Nucleus accumbens (tissue), 56 donors: ENCODE measurements at places on chromosomes 3 and 15.
A peak's percentile ranks its signal among the peaks of the same experiment; 100 is the strongest.

DNA sequence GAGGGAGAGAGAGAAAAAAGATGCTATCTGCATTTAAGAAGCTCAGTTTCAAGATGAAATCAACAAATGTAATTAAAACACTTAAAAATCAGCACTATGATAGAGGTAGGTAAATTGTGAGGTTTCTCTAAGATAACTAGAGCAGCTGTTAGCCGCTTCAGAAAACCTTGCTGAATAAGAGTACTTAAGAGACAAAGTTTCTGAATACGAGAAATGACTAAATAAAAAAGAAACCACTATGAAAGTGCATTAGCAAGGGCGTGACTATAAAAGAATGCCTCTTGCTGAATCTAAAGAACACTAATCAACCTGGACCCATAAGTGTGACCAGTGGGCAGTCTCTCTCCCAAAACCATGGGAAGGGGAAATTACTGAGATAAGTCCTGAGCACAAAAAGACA lies 41.8 kb downstream of the IQCB1 start:
- no peak for DNase-seq

GRCh38 chr3:179558742-179559364 lies 3.9 kb upstream of the ACTL6A start:
- DNase-seq: peak; percentile 23

DNA sequence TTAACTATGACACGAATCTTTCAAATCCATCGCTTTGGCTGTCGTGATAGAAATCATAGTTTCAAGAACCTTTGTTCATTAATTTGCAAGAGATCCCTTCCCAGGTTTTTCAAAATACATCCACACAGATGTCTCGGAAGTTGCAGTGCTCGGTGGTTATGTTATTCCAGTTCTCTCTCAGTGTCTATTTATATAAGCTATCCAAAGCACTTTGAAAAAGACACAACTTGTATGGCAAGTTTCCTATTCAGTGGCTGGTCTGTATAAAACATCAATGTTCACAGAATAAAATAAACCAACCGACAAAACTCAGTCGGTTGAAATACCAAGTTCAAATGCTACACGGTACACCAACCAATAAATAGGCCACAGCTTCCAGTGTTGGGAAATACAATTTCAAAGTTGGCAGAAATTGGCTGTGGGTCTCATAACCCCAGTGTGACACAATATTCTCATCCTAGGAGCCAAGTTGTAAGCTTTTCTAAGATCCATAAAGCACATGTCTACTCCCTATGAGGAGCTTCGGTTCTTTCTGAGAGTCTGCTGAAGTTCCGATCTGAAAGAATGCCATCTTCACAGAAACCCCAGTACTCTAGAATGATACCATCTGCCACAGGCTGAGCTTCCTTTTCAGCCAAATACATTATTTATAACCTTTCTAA lies 23.7 kb downstream of the SATB1 start:
- no peak for DNase-seq

DNA sequence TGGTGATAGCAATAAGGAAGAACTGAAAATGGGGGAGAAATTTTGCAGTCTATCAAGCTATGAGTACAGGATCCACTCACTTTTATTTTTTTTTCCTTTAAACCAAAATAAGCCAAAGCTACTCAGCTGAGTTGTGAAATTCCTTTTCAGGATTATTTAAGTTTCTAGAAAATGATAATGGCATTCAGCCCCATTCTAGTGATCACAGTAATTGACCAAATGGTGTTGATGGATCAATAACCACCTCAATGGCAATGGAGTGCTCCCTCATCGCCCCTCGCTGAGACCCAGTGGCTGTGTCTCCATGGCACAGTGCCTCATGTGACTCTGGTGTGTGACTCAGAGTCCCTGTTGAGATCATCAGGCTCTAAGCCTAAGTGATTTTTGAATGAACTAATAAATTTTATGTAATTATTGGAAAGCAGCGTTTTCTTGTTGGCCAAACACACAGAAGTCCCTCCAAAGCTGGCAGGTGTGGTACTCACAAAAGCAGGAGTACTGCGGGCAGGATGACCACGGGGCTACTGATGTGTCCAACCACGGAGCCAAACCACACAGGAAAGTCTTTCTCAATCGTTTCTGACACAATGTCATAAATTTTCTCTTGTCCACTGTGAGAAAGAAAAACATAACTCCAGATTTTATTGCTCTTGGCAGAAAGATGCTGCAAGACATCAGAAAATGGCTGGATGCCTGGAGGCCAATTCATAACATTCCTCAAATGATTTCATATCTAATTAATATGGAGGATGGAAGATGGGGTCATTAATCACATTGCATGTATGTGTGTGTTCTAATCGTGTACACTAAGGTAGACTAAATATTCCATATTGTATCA lies 14.4 kb upstream of the STARD5 start:
- DNase-seq: no peak

DNA sequence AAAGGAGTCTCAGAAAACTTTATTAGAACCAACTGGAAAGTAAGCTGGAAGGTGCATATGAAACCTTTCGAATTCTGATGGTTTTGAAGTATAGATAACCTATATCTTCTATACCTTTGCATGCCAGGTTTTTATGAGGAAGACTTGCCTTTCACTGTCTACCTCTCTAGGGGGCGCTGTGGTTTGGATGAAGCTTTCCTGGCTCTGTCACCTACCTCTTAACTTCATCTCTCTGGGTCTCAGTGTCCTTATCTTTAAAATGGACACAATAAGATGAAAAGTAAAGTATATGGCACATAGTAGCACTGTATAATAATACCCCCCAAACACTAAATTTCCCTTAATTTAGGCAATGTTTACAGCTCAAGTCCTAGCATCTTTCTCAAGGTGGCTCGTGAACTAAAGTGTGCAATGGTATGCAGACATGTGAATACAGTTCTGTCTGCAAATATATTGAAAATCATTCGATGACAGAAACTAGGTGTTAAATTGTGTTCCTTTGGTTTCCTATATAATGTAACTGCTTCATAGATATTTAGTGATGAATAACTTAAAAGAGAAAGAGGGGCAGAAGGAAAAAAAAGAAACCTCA lies 314.3 kb downstream of the CHST2 start:
- DNase-seq: no peak

GRCh38 chr3:38604246-38604645 lies 45.2 kb downstream of the SCN5A start:
- DNase-seq: no peak

- DNase-seq: no peak
Measured at GRCh38 chr3:166697495-166697894, 682.6 kb downstream of the ZBBX start.

- DNase-seq: no peak
Measured at GRCh38 chr15:35362195-35362829, 183.7 kb downstream of the DPH6 start.

DNA sequence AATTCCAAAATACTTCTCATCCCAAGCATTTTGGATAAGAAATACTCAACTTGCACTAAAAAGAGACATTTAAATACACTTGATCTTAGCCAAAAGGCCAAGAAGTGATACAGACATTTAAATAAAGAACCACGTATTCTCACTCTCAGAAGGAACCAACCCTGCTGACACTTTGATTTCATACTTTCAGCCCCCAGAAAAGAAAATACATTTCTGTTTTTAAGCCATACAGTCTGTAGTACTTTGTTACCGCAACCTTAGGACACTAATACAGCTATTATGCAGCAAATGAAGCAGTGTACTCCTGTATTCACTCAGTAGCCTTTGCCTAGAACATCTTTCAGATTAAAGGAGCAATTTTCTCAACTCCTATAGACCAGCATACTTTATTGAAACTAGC lies 86.7 kb downstream of the TBC1D5 start:
- no peak for DNase-seq
